ENCODE measurements at places on chromosomes 3 and 15.

DNA sequence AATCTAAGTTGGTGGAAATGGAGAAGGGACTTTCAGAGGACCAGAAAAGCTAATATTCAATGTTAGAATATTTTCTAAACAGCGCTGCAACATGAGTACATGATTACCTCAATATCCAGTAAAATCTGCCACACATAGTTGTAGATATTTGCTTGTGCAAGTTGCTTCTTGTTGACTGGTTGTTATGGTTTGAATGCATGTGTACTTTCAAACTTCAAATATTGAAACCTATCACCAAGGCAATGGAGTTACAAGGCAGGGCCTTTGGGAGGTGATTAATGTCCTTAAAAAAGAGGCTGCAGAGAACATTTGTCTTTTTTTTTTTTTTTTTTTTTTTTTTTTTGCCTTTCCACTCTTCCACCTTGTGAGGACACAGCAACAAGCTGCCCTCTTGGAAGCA, 49.9 kb downstream of the TMCO5A start:
- DNase-seq = no peak

- no peak for DNase-seq
These were observed 48.9 kb downstream of the SSUH2 start for GRCh38 chr3:8595695-8596115.

- no peak for DNase-seq
These were observed 8.9 kb downstream of the CISH start for GRCh38 chr3:50602595-50603191.

DNA sequence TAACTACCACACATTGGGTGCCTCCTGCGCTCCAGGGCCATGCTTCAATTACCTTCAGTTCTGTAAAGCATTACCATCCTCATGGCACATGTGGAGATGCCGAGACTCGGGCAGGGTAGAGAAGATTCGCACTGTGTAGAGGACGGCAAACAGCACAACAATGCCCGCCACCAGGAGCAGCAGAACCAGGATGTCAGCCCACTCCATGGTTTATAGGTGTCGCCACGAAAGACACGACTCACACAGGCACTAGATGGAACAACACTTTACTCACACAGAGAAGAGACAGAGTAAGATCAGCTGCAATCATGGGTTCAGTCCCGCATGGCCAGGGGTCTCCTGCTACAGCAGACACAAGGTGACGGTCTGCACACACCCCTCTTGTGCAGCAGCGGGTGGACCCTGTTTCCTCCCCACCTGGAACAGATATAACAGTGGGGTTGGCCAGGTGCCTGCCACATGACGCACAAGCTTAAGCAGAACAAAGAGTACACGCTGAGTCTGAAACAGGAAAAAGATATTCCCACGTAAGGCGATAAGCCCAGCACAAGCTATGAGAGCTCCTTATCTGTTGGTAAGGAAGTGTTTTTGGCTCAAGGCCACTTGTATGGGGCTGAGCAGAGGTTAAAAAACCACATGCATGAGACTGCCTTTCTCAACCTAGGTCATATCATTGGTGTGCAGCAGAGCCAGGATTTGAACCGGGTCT, 2.5 kb upstream of the TBC1D21 start:
- DNase-seq = no peak

GRCh38 chr15:37375519-37375918, 275.2 kb upstream of the MEIS2 start:
- no peak for DNase-seq

DNA sequence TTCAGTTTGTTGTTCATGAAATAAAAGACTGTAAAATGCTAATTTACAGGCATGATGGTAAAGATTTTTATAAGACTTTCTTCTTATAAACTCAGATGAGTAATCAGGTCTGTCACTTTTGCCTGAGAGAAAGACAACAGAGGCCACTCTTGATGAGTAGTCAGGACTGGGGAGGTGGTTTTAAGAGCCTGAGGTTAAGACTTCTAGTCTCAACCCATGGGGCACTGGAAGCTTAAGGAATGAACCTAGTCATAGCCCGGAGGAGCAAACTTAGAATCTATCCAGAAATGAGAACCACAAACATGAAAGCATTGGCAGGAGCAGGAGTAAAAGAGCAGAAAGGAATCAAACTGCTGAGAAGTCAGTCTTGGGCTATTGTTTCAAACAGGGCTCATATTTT, 846.3 kb upstream of the ARPP21 start:
- no peak for DNase-seq

- DNase-seq = no peak
These were observed 38.7 kb downstream of the WWTR1 start for GRCh38 chr3:149619136-149619535.
